ENCODE measurements at places on chromosomes 3 and 15. TPM values are rescaled to one million over a fixed set of nuclear protein-coding genes. Genes with fewer than 3 reads are reported as not detected.

DNA sequence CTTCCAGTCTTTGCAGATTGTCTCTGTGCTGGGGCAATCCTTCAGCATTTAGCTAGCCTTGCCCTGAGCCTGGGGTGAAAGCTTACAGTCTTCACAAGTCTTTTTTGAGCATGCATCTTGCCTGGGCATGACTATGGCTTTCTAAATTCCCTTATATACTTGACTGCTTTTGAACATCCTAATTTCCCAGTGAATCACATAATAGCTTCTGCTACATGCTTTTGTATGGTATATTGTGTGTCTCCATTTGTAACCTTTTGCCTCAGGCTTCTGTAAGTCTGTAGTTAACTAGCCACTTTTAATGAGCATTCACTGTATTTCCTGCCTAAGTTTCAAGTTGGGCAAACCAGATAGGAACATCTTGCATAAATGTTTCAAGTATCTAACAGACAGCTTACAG lies 76.8 kb downstream of the CHCHD4 start:
- DNase-seq, result no peak

- no peak for DNase-seq
Measured at GRCh38 chr3:141812586-141812985, 49.4 kb downstream of the GRK7 start.

MOBP gene
- total RNA-seq, result not detected

CDV3 gene
- 122 TPM for total RNA-seq

- no peak for DNase-seq
Measured at GRCh38 chr3:43185274-43185982, 79.5 kb upstream of the POMGNT2 start.

Measured in right atrium auricular region (tissue), 2 donors.